ENCODE measurements at places on chromosomes 1 and 21.

GRCh38 chr1:175193527-175193910, 943 bp upstream of the KIAA0040 start:
- DNase-seq: no peak

DNA sequence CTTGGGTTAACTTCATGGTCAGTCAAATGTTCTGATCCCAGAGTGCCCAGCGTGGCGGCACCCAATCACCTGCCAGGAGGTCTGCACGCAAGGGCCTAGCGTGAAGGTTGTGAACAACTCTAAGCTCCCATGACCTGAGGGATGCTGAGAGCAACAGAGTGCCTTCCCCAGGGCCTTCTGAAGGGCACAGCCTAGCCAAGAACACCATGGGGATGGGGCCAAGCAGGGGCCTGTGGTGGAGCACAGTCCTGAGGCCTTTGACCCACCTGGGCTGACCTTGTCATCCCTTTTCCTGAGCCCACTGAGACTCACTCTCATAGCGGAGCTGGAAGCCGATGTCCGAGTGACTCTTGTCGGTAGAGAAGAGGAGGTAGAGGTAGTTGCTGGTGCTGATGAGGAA, 138.8 kb upstream of the HMGB4 start:
- DNase-seq: no peak

DNA sequence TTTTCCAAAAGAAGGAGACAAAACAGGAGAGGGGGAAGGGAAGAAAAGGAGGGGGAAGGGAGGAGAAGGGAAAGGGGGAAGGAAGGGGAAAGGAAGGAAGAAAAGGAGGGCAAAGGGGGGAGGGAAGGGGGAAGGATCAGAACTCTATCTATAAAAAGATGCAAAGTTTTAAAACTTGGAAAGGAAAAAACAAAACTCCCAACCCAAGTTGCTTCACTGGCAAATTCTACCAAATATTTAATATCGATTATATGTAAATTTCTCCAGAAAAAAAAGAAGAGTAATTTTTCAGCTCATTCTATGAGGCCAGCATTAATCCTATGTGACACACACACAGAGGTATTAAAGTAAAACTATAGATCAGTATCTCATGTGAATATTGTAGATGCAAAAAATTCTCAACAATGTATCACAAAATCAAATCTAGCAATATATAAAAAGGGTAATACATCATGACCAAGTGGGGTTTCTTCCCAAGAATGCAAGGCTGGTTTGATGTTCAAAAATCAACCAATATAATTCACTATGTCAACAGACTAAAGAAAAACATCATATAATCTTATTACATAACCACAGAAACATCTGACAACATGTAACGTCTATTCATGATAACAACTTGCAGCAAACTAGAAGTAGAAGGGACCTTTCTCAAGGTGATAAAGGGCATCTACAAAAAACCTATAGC, 57.9 kb downstream of the MAN1A2 start:
- no peak for DNase-seq

- DNase-seq: no peak
These were observed 18.2 kb upstream of the MSTO1 start for GRCh38 chr1:155591770-155592169.

GRCh38 chr1:25564777-25565574, 21.6 kb downstream of the LDLRAP1 start:
- no peak for DNase-seq
